ENCODE measurements at places on chromosomes 6 and 20. TPM values are rescaled to one million over a fixed set of nuclear protein-coding genes. Genes with fewer than 3 reads are reported as not detected.

DEFB132 gene
- polyA plus RNA-seq = not detected

C20orf202 gene
- not detected for polyA plus RNA-seq

GSTA2 gene
- not detected for polyA plus RNA-seq

MOG gene
- not detected for polyA plus RNA-seq

ADTRP gene
- polyA plus RNA-seq = 0.20 TPM

GRCh38 chr6:67802771-67803170, 832.3 kb upstream of the ADGRB3 start:
- H3K27ac ChIP-seq = no peak overlapping the region
- no peaks in the 10 kb centered on the region for H3K36me3 ChIP-seq
- no peaks in the 10 kb centered on the region for H3K4me1 ChIP-seq
- no peak overlapping the region for H3K4me3 ChIP-seq

- no peak overlapping the region for H3K4me3 ChIP-seq
- no peaks in the 10 kb centered on the region for H3K4me1 ChIP-seq
- DNase-seq = no peak
Measured at GRCh38 chr6:44496665-44497369, 109.3 kb downstream of the CDC5L start.

DNA sequence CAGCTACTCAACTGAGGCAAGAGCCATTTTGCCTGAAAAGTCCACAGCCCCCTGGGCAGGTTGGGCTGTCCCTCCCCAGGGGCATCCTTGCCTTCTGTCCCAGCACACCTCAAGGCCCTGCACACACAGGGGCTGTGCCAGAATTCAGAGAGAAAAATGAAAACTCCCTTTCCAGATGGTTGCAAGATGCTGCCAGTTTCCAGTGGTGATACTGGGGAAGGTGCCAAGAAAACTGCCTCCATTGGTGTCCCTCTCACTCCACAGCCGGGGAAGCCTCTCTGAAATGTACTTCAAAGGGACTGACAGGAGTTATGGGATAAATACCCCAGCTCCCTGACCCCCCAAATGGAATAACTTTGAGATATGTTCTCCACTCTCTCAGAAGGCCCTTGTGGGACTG, 154.2 kb upstream of the MAFB start:
- peaks cover 12% of the 10 kb centered on the region for H3K4me1 ChIP-seq
- no peak for DNase-seq
- H3K27me3 ChIP-seq = no peaks in the 10 kb centered on the region
- no peak overlapping the region for H3K27ac ChIP-seq
- no peaks in the 10 kb centered on the region for H3K36me3 ChIP-seq
- no peak overlapping the region for H3K4me3 ChIP-seq

- no peaks in the 10 kb centered on the region for H3K27me3 ChIP-seq
- H3K4me3 ChIP-seq = no peak overlapping the region
- DNase-seq = peak; percentile 19
Measured at GRCh38 chr6:156727715-156728385, 49.3 kb upstream of the ARID1B start.

- no peak overlapping the region for H3K27ac ChIP-seq
- no peaks in the 10 kb centered on the region for H3K4me1 ChIP-seq
- H3K27me3 ChIP-seq = no peaks in the 10 kb centered on the region
- H3K4me3 ChIP-seq = no peak overlapping the region
Measured at GRCh38 chr6:17354700-17355403, 38.5 kb upstream of the CAP2 start.

GRCh38 chr20:2468581-2469407, 1.8 kb downstream of the SNRPB start:
- no peaks in the 10 kb centered on the region for H3K27me3 ChIP-seq
- no peak for DNase-seq
- H3K4me3 ChIP-seq = no peak overlapping the region
- peaks cover 50% of the 10 kb centered on the region for H3K36me3 ChIP-seq
- peaks cover 17% of the 10 kb centered on the region for H3K4me1 ChIP-seq

DNA sequence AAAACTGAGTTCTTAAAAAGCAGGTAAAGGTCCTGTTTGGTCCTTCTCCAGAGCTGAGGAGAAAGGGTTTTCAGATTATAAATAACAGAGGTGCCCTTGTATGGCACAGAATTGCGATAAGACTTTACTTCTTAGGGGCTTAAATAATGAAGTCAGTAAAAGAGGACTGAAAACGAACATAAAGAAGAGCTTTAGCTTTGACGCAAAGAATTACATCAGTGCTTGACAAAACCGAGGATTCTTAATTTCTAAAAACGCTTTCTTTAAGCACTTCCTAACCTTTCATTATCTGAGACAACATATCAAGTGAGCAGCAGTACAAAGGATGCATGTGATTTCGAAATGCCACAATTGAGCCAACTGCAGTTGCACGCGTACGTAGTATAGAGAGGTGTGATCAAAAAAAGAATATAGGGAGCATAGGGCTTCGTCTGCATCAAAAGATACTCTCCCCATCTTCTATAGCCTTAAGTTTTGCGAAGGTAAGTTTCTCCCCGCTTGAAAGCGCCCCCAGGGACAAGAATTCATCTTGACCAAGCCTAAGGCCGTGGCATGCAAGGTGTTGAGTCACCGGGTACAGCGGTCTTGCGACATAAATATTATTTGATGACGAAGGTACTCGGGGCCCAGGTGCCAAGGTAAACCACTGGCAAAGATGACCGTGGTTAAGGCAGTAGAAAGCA, 778 bp upstream of the LOC128125822 start:
- H3K36me3 ChIP-seq = peaks cover 3% of the 10 kb centered on the region
- H3K27me3 ChIP-seq = no peaks in the 10 kb centered on the region
- H3K27ac ChIP-seq = peak overlapping the region; percentile 75
- H3K4me3 ChIP-seq = peak overlapping the region; percentile 85

DNA sequence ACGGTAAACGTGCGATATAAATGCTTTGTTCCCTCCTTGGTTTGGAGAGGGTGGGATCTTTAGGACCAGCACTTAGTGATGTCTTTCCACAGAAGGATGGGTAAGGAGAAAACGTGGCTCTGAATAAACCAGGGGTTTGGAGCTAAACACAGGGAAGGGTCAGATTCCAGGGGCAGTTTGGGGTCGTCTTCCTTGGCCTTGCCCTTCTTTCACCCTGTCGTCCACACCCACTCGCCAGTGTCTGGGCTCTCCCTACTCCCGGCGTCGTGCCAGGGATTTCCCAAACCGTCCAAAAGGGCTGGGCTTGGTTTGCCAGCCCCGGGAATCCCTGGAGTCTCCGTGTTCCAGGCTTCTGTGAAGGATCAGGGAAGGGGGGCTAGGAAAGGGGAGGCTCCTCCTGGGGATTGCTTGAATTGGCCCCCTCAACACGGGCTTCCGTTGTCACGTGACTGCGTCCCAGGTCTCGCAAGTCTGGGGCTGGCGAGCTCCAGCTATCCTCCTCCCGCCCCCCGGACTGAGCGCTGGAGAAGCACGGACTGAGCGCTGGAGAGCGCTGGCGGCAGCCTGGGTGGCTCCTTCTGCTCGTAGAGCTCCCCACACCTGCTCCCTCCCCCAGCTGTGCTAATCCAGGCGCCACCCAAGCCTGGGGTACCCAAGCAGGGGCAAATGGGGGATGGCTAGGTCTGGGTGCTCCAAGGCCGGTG, 9.4 kb upstream of the ARMC12 start:
- peak overlapping the region; percentile 83 for H3K27ac ChIP-seq
- no peaks in the 10 kb centered on the region for H3K27me3 ChIP-seq
- peak overlapping the region; percentile 37 for H3K4me3 ChIP-seq

DNA sequence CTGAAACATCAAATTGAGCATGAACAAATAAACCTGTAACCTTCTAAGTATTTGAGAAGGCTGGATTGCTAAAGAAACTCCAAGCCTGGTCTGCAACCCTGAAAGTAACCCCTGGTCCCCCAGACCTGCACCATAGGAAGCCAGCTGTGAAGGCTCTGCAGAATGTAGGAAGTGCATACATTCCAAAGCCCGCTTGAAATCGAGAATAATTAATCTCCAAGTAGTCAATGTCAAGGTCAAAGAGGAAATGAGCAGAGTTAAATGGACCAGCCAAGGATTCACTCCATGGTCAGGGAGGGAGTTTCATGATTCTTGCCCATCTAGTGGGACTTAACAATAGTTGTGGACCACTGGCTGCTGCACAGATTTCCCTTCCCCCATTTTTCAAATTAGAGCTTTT, 107.6 kb upstream of the RNF24 start:
- H3K4me3 ChIP-seq = no peak overlapping the region
- no peaks in the 10 kb centered on the region for H3K4me1 ChIP-seq
- H3K27ac ChIP-seq = no peak overlapping the region
- no peak for DNase-seq

DNA sequence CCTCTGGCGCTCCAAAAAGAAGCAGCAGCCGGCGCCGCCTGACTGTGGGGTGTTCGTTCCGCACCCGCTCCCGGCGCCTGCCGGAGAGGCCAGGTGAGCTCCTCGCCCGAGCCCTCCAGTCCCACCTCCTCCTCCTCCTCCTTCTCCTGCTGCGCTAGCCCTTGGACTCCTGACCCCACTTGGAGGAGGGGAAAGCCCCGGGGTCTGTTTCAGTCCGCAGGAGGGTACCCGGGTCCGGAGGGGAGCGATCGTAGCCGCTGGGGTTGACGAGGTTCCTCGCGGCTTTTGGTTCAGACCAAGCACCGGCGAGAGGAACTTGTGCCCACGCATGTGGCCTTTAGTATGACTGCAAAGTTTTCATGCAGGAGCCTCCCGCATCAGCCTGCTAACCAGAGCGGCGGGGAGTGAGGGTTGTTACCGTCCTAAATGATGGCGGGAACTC, 493 bp downstream of the CRYBG1 start:
- no peaks in the 10 kb centered on the region for H3K36me3 ChIP-seq
- H3K27me3 ChIP-seq = peaks cover 58% of the 10 kb centered on the region
- H3K4me3 ChIP-seq = peak overlapping the region; percentile 74
- peak; percentile 19 for DNase-seq
- peaks cover 17% of the 10 kb centered on the region for H3K4me1 ChIP-seq

GRCh38 chr6:43669050-43669921, 18.3 kb downstream of the MRPS18A start:
- no peak for DNase-seq
- H3K27me3 ChIP-seq = no peaks in the 10 kb centered on the region
- peaks cover 14% of the 10 kb centered on the region for H3K4me1 ChIP-seq
- H3K36me3 ChIP-seq = peaks cover 31% of the 10 kb centered on the region
- no peak overlapping the region for H3K4me3 ChIP-seq

DNA sequence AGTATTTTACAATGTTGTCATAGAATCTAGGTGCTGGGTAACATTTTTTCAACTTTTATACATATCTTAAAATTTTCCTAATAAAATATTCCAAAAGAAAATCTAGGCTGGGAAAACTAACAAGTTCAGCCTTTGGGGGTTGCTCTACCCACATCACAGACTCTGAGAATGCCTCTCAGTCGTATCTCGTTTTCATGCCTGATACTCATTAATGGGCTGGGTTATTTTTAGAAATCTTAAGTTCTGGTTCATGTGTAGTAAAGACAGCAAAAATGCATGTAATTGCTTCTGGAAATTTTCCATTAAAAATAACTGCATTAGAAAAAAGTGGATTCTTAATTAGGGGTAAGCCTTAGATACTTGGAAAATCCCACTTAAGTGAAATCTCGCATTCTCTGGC, 149.3 kb downstream of the SLC24A3 start:
- no peaks in the 10 kb centered on the region for H3K36me3 ChIP-seq
- no peak overlapping the region for H3K4me3 ChIP-seq
- H3K27ac ChIP-seq = no peak overlapping the region
- DNase-seq = no peak
- H3K27me3 ChIP-seq = no peaks in the 10 kb centered on the region

DNA sequence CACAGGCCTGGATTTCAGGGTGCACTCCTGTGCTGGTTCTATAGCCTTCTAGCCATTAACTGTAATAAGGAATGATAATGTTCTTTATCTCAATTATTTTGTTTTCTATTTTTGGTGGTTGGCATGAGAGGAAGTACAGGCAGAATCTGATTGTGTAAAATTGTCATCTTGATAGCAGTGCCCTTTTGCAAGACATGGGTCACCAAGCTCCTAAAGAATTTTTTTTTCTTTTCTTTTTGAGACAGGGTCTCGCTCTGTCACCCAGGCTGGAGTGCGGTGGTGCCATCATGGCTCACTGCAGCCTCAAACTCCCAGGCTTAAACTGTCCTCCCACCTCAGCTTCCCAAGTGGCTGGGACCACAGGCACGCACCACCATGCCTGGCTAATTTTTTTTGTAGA, 206.7 kb upstream of the JARID2 start:
- no peak overlapping the region for H3K4me3 ChIP-seq
- peaks cover 12% of the 10 kb centered on the region for H3K4me1 ChIP-seq
- no peak for DNase-seq
- H3K27ac ChIP-seq = no peak overlapping the region
- no peaks in the 10 kb centered on the region for H3K27me3 ChIP-seq
- H3K36me3 ChIP-seq = no peaks in the 10 kb centered on the region
